IMR-90 (cell line): ENCODE measurements at places on chromosomes 1 and 21. TPM values are rescaled to one million over a fixed set of nuclear protein-coding genes. Genes with fewer than 3 reads are reported as not detected.

The IVL gene
- not detected in 2 replicates for total RNA-seq

DNA sequence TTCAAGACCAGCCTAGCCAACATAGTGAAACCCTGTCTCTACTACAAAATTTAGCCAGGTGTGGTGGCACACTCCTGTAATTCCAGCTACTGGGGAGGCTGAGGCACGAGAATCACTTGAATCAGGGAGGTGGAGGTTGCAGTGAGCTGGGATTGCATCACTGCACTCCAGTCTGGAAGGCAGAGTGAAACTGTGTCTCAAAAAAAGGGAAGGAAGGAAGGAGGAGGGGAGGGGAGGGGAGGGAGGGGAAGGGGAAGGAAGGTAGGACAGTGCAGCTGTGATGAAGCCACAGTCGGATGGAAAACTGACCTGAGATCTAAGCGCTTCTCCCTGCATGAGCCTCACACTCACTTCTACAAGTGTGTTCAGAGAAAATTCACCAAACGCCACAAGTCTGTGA is 22.0 kb upstream of the FHAD1 start:
- no peak overlapping the region for H3K27ac ChIP-seq
- no peaks in the 10 kb centered on the region for H3K27me3 ChIP-seq
- DNase-seq: no peak
- H3K4me3 ChIP-seq: no peak overlapping the region

The AGO1 gene
- 17.2 and 21.5 TPM in 2 replicates for total RNA-seq

GRCh38 chr1:67188137-67188536 is 21.9 kb downstream of the IL23R start:
- no peak for DNase-seq
- H3K4me1 ChIP-seq: peaks cover 2% of the 10 kb centered on the region; the same call in 1 of the 2 replicates
- peaks cover 1% of the 10 kb centered on the region; the same call in 1 of the 2 replicates for H3K27me3 ChIP-seq
- H3K36me3 ChIP-seq: no peaks in the 10 kb centered on the region

DNA sequence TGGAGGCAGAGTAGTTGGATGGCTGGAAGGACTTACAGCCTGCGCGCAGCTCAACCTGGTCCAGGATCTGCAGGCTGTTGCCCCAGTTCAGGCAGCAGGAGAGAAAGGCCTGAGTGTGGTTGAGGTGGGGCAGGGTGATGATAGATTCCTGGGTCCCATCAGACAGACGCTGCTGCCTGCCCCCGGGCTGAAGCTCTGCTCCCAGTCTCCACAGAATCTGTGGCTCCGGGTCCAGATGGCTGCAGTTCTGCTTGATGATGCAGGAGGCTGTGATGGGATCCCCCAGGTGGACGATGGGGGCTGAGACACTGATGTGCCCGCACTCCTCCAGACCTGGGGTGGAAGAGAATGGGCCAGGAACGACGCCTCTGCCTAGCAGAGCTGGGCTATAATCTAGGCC is 7.4 kb downstream of the CSF3R start:
- H3K4me3 ChIP-seq: no peak overlapping the region
- peaks cover 33% of the 10 kb centered on the region for H3K27me3 ChIP-seq
- H3K4me1 ChIP-seq: no peaks in the 10 kb centered on the region
- H3K27ac ChIP-seq: no peak overlapping the region
- no peak for DNase-seq
